ENCODE measurements at places on chromosomes 6 and 20.

GRCh38 chr6:170446841-170447560, 106.1 kb downstream of the PSMB1 start:
- DNase-seq, result no peak

DNA sequence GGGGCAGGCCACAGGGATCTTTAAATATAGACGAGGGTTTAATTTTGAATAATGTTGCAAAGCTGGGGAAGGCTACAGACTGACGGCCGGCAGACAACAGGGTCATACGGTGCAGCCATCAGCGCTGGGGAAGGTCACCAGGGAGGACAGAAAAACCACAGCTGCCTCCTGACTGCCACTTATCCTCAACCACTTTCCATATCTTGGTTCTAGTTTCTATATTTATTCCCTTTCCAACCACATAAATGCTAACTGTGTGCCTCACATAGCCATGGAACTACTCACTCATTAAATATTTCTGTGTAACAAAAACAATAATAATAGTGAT, 85.7 kb upstream of the AGPAT4 start:
- DNase-seq, result no peak

DNA sequence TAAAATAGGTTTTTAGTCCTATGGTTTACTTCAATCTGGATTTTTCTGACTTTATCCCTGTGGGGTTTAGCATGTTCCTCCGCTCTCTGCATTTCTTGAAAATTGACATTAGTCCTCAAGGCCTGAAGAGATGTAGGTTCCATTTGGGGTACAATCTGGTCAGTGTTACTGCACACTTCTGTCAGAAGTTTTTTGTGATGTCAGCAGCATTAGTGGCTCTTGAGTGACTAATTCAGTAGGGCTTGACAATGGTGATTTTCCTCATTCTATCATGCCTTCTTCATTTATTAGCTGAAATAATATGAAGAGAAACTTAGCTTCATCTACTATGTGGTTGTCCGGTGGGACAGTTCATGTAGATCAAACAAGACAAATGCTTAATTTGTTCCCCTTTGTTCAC, 114.6 kb downstream of the PDE10A start:
- no peak for DNase-seq

- DNase-seq, result no peak
Observed at GRCh38 chr6:54992789-54993188, 146.2 kb downstream of the FAM83B start.

- no peak for DNase-seq
Observed at GRCh38 chr20:9214685-9215084, 145.8 kb downstream of the PLCB4 start.

GRCh38 chr6:112879920-112880413, 532.8 kb downstream of the RFPL4B start:
- DNase-seq, result no peak

DNA sequence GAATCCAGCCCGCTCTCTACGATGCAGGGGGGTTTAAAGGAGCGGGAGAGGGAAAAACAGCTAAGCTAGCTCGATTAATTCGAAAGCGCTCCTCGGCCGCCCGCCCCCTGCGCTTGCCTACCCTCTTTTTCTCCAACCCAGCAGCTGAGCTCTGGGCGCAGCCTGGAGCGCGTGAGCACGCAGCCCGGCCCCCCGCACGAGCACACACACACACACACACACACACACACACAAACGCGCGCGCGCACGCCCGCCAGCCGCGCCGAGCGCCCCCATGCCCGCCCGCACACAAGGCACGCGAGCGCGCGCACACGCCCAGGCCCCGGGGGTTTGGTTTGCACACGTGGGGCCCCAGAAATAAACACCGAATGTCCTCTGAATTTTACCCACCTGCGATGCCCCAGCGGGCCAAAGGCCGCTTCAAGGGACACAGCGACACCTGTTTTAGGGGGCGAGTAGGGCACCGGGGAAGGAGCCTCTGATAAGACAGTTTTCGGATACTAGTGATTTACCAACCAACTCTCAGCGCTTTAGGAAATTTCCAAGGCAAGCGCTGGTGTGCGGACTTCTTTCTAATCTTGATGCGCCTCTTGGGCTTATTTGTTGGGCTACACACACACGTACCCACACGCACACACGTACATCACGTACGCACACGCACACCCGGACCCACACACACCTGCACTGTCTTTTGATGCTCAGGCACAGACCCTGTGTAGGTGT, 802 bp upstream of the NRN1 start:
- DNase-seq, result no peak

- DNase-seq, result no peak
Observed at GRCh38 chr20:33733654-33734576, 2.1 kb downstream of the ZNF341 start.

GRCh38 chr20:4161401-4162251, 146.3 kb upstream of the RNF24 start:
- DNase-seq, result no peak

- no peak for DNase-seq
Observed at GRCh38 chr6:141264101-141264500, 868.6 kb upstream of the GJE1 start.

- no peak for DNase-seq
Observed at GRCh38 chr6:33314943-33315792, 1.3 kb upstream of the TAPBP start.

GRCh38 chr6:150032598-150032997, 7.3 kb upstream of the RAET1L start:
- no peak for DNase-seq

DNA sequence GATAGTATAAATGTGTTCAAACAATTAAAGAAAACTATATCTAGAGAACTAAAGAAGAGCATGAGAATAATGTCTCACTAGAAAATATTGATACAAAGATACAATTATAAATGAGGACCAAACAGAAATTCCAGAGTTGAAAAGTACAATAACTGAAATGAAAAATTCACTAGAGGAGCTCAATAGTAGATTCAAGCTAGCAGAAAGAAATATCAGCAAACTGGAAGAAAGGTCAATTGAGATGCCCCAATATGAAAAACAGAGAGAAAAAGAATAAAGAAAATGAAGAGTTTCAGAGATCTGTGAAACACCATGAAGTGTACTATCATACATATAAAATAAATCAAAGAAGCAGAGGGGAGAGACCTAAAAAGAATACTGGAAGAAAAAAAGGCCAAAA, 18.0 kb upstream of the BRPF3 start:
- DNase-seq, result no peak

DNA sequence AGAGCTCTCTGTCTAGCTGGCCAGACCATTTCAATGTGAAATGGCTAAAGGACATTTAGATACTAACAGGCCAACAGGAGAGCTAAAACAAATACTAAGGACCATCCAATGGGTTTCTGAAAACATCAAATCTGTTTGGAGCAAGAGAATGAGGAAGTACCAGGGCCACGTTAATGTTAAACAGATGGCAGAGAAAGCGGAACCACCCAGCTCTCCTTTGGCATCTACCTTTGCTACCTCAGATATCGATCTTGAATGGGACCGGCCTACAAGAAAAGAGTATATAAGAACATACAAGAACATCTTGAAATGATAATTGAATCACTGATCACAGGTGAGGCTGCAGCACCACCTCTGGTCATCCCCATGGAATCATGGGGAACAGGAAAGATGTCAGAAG, 31.8 kb downstream of the KCNK5 start:
- no peak for DNase-seq

DNA sequence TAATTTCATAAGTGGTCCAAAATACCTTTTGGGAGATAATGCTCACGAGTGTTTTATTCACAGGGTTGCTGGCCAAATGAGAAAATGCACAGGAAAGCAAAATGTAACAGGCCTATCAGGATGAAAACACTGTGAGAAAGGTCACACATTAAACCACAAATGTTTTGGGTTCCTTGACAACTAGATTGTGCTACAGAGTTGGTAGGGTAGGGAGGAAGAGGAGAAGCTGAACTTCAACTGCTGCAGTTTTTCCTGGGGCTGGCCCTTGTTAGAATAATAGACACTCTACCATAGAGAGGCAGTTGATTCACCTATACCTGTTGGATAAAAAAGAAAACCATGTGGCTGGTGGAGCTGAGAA, 28.1 kb upstream of the PAQR8 start:
- no peak for DNase-seq

DNA sequence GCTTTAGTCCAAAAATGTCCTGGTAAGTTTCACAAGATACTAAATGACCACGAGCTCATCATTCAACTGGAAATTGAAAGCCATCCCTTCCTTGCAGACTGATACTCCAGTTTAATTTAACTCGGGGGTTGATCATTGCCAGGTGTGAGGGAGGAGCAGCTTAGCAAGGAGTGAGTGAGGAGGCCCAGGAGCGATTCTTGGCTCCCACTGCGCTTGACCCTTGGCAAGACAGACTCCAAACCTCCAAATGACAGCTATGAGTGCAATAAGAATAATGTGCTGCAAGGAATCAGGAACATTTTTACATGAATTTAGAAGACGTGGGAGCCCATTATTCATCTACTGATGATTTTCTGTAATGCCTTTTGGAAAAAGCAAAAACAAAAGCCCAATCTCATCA, 64.9 kb downstream of the LAMA4 start:
- DNase-seq, result no peak

GRCh38 chr20:37455659-37456058, 65.4 kb upstream of the NNAT start:
- no peak for DNase-seq

DNA sequence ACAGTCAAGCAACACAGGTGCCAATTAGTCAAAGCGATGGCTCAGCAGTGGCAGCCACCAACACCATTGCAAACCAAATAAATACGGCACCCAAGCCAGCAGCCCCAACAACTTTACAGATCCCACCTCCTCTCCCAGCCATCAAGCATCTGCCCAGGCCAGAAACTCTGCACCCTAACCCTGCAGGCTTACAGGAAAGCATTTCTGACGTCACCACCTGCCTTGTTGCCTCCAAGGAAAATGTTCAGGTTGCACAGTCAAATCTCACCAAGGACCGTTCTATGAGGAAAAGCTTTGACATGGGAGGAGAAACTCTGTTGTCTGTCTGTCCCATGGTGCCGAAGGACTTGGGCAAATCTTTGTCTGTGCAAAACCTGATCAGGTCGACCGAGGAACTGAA, 30.6 kb downstream of the KHDC1L start:
- DNase-seq, result no peak

GRCh38 chr6:33992191-33992590, 153.7 kb downstream of the GRM4 start:
- DNase-seq, result no peak

- no peak for DNase-seq
Observed at GRCh38 chr20:57780398-57780797, 70.6 kb upstream of the PMEPA1 start.

DNA sequence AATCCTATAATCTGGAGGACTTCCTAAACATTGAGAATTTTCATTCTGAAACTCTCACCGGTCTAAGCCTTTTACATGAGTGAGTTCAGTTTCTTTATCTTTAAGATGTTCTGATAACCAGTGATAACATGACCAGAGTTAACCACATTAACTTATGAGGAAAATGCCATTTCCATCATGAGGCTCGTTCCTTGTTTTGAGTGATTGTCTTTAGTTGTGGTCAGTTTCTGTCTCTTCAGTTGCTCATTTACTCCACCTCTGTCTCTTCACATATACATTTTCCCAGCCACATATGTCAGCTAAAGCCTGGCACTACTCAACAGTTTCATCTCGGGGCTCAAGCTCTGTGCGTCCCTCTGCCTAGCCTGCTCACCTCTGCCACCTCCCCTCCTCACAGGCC, 70.4 kb downstream of the JAG1 start:
- DNase-seq, result no peak

GRCh38 chr6:154487367-154488247, 22.9 kb downstream of the CNKSR3 start:
- no peak for DNase-seq

DNA sequence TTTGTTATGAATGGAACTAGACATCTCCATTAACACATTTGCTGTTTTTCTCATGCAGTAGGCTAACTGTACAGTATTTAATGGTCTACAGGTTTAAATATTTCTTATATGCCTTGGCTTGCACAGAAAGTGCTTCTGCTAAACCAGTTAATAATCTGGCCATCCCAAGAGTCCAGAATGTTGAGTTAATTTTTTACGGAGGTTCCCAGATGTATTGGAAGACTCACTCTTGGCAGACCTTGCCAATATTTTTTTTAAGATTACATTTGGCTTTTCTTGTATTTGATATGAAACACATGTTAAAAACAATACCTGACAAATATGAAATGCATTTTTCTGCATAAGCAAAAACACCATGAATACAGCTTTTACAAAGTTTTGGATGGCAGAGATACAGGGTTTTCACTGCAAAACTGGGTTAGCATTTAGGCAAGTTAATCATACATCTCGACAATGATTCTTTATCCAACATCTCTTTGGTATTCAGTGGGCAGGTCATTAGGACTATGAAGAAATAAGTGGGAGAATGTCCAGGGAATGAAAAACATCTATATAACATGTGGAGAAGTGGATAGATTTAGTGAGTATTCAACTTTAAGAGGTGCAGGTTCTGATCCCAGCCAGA, 94.0 kb downstream of the SGK1 start:
- no peak for DNase-seq

GRCh38 chr20:34375977-34376430, 12.9 kb downstream of the ITCH start:
- peak; percentile 6 for DNase-seq
